ENCODE measurements at places on chromosomes 13 and 19.

GRCh38 chr13:26965952-26966700 is 205.5 kb downstream of the USP12 start:
- DNase-seq = no peak

DNA sequence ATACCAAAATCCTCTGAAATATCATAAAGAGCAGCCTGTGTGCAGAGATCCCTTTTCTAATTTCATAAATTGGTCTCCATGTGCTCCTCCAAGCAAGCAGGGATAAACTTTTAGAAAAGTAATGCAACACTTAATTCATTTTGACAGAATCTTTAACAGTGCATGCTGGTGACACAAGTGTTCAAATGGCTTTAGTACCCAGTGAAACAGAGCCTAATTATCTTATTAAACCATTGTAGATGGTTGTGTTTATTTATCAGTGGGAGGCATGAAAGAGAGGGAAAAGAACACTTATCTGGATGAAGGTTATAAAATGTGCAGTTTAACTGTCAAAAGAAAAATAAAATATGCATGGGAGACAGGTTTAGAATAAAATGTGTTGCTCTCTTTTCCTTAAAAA is 945.0 kb upstream of the PCDH20 start:
- no peak for DNase-seq

GRCh38 chr19:52724701-52725514 is 9.9 kb downstream of the ZNF611 start:
- no peak for DNase-seq

- DNase-seq = peak; percentile 9
Measured at GRCh38 chr13:95678967-95679366, 2.0 kb downstream of the DNAJC3 start.

GRCh38 chr13:80199585-80200292 is 141.2 kb downstream of the SPRY2 start:
- DNase-seq = no peak

DNA sequence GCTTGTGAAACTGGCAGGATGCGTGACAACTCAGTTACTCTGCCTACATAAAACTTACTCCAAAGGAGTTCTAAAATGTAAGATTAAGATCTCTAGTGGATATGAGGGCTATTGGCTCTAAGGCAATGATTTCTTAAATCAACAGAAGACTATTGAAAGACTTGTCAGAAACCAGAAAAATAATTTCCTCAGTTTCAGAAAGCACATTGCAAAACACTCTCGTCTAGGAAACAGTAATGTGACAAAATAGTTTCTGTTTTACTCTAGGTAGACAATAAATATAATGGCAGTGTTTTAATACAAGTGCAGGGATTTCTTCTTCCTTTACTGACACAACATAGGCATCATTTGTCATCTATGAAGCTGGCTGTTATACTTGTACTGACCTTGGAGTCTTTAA is 230.1 kb downstream of the KCTD12 start:
- DNase-seq = peak; percentile 23

GRCh38 chr19:47187797-47188196 is 43.2 kb downstream of the BBC3 start:
- no peak for DNase-seq

GRCh38 chr19:29645911-29646310 is 19.4 kb upstream of the PLEKHF1 start:
- DNase-seq = no peak

DNA sequence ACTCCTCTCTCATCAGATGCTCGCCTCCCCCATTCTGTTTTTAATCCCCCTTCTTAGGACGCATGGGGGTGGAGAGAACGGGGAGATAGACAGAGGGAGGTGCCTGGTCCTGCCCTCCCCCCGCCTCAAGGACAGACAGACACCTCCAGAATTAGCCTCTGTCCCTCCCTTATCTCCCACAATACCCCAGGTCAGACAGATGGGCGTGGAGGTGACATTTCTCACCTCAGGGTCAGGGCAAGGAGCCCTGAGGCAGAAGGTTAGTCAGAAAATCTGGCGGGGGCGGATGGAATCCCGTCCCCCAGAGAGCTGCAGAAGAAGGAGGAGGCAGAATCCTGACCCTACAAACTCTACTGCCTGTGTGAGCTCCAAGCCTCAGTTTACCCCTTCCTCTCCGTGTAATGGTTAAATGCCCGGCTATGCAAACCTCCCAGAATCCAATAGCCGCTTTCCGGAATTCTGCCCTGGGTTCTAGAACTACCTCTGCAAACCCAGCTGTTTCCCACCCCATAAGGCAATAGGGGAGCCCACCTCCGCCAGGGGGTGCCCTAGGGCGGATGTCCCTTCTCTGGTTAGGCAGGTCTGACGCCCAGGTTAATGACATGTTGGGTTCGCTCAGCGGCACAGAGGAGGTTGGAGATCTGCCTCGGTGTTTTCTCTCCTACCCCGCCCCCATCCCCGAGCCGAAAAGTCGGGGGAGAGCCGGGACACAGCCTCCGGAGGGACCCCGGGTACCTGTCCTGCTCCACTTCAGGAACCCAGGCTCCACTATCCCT is 900 bp downstream of the PPP1R13L start:
- DNase-seq = peak; percentile 58

DNA sequence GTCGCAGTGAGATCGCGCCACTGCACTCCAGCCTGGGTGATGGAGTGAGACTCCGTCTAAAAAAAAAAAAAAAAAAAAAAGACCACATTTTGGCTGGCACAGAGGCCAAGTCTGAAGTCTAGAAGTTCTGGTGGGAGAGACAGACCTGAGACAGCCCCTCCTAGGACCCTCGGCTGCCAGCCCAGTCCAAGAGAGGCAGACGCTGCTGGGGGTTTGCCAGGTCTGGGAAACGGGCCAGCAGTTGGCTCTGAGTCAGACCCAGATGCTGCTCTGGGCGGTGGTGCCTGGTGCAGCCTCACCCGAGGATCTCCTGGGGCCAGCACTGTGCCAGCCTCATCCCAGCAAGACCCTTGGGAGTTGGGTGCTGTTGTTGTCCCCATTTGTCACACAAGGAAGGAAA is 5.8 kb downstream of the FCHO1 start:
- DNase-seq = peak; percentile 68

DNA sequence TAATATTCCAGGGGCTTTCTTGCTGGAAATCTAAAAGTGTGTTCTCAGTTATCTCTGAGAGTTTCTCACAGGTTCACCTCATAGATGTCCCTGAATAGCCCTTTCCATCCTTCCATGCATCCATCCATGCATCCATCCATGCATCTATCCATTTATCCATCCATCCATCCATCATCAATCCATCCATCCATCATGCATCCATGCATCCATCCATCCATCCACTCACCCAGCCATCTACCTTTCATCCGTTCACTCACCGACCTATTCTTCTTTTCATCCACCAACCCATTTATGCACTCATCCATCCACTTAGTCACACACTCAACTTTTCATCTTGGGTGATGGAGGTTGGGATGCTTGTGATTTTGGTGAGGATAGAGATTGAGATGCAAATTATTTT is 7.4 kb upstream of the ADGRE3 start:
- DNase-seq = no peak

DNA sequence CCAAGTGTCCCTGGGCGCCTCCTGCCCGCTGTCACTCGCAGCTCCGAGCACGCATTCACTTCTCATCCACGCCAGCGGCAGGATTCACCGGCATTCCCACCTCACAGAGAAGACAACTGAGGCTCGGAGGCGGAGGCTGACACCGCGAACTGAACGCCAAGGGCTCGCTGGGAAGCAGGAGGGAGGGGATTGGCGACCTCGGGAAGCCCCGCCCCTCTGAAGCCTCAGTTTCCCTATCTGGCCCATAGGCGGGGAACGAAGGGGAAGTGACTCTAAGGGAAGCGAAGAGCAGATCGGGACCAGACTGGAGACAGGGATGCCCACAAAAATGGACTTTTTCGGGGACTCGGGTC is 256 bp downstream of the MICOS13 start:
- no peak for DNase-seq

- DNase-seq = no peak
Measured at GRCh38 chr19:55231391-55232285, 3.1 kb upstream of the TMEM86B start.

DNA sequence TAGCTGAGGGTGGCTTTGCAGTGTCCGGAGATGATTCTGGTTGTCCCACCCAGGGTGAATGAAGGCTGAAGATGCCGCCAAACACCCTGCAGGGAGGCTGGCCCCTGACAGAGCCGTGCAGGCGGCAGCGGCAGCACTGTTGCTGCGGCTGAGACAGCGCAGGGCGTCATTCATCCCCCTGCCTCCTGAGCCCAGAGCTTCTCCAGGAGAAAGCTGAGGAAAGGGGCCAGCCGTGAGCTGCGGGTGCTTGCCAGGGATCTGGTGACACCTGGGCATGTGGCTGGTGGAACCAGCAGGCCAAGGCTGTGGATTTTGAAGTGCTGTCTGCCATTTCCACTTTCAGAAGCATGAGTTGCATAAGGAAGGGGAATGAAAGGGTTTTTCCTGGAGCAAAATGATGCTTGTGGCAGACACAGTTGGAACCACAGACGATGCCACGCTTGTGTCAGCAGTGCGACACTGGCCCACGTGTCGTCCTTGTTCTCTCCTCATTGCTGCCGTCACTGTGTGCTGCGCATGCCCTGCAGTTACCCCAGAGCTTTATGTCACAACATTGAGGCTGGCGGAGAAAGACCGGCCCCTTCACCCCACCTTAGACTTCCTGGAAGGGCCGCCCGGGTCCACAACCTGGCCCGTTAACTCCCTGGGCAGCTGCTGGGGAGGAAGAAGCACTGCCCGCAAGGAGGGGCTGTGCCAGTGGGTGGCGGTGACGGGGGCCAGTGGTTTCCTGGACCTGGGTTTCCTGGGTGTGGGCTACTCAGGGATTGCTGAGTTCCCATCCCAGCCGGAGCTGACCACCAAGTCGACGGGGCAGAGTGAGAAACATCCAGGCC is 22.7 kb downstream of the TFDP1 start:
- DNase-seq = no peak

DNA sequence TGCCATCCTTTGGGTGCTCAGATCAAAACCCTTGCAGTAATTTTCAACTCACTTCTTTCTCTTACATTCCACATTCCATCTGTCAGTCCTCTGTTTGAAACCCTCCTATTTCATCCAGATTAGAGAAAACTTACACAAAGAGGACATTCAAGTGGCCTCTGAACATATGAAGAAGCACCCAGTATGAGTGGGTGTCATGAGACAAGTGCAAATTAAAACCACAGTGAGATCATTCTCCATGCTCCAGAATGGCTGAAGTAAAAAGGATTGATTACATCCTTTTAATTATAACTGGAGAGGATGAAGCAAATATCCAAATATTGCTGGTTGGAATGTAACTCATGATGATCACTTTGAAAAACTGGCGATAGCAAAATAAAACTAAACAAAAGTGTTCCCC is 96.5 kb downstream of the MIPEP start:
- no peak for DNase-seq

DNA sequence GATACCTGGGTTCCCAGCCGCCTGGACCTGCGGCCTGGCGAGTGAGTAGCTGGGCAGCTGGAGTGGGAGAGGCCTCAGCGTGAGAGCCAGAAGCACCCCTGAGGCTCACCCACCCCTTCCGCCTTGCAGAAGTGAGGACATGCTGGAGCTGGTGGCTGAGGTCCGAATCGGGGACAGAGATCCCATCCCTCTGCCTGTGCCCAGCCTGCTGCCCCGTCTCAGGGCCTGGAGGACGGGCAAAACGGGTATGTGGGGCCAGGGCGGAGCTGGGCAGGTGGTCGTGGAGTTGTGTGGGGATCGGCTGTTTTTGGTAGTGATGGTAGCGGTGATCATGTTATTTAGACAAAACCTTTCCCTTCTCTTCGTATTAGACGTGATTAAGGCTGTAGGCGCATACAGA is 4.6 kb downstream of the SCAF1 start:
- DNase-seq = no peak

GRCh38 chr13:58093394-58093793 is 461.9 kb downstream of the PCDH17 start:
- no peak for DNase-seq

All from endothelial cell of umbilical vein (primary cell).